ENCODE measurements at places on chromosomes 7 and 10.

- no peak for DNase-seq
Measured at GRCh38 chr10:50610368-50610767, 13.4 kb downstream of the SGMS1 start.

- DNase-seq, result no peak
Measured at GRCh38 chr7:116432527-116432916, 67.0 kb upstream of the CAV2 start.

GRCh38 chr10:131559450-131559911 lies 248.0 kb upstream of the TCERG1L start:
- DNase-seq, result no peak

GRCh38 chr7:15463801-15464666 lies 97.8 kb downstream of the AGMO start:
- DNase-seq, result no peak

DNA sequence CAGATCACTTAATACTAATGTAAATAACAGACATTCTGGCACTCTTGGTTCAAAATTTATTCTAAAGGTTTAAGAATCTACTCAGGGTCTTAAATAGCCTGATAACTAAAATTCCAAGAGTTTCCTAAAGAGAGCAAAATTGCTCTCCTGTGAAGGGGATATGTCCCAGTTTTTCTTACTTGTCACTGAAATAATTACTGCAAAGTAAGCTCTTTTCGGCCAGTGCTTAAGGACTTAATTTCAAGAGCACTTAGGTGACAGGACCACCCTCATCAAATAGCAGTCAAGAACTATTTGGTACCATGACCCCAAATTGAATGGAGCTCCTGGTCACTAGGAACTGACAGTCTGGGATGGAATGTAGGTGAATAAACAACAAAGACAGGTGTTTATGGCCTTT lies 1.8 kb upstream of the IMMP2L start:
- DNase-seq, result no peak

GRCh38 chr10:47107007-47107747 lies 192.8 kb upstream of the GDF10 start:
- DNase-seq, result no peak

GRCh38 chr7:121269798-121270197 lies 59.0 kb upstream of the WNT16 start:
- no peak for DNase-seq

DNA sequence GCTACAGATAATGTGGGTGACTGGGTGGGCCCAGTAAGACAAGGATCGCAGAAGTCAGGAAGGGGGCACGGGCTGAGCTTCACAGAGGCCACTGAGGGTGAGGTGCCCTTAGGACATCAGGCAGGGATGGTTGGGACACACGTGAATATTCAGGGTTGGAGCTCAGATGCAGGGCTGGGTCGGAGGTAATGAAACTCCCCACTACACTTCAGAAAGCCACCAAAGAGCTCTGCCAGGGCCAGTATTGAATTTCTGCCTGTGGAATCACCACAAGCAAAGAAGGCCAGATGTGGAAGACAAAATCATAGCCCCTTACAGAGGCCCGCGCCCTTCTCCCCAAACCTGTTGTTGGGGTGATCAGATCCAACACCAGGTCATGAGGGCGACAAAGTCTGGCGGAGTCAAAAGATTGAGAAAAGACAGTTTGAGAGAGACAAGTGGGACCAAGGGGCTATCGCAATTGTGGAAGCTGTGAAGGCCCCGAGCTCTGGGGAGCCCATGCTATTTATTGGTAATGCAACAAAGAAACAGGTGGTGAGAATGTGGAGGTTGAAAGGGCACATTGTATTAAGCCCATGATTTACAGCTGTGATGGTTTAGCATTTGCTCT lies 42.4 kb downstream of the STRA8 start:
- no peak for DNase-seq

- DNase-seq, result no peak
Measured at GRCh38 chr10:77390481-77390891, 247.1 kb downstream of the KCNMA1 start.

DNA sequence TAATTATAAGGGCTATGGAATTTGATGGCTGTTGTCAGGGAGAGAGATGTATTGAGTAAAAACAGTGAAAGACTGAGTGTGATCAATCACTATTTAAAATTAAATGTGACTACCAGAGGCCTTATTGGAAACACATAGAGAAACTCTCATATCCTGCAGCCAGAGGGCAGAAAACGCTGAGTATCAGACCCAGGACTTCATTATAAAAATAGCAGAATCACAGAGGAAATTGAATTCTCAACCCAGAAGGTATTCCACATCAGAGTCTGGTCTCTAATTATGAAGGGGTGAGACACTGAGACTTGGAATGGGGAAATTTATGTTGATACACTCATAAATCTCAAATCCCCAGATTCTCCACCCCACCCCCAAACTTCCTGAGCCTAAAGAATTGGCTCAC lies 69.5 kb upstream of the IL6 start:
- no peak for DNase-seq

DNA sequence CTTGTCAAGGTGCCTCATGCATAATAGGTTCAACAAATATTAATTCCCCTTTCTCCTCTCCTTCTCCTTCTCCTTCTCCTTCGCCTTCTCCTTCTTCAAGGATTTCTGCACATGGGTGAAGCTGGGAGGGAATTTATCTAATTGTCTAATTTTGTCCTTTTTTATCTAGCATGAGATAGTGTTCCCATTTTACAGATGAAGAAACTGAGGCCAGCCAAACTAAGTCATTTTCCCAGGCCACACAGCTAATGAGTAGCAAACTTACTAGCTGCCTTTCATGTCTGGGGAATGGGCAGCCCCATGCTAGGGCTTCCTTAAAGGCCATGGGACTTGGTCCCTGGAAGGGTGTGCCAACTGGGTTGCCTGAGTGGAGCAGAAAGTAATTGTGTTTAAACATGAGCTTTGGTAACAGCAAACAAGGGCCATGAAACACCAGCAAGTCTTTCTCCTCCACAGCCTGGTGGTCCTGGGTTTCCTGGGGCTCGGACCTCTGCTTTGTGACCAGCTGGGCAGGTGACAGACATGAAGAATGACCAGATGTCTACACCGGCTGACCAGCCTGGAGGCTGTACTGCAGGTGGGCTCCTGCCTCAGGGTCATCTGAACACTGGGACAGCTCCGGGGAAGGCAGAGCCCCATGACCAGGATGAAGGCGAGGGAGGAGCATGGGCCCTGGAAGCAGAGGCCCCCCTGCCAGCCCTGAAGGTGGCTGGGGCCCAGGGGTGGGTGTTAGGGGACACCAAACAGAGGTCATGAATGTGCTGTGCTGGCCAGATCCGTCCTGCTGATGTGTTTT lies 138.0 kb downstream of the PTPN20 start:
- no peak for DNase-seq

DNA sequence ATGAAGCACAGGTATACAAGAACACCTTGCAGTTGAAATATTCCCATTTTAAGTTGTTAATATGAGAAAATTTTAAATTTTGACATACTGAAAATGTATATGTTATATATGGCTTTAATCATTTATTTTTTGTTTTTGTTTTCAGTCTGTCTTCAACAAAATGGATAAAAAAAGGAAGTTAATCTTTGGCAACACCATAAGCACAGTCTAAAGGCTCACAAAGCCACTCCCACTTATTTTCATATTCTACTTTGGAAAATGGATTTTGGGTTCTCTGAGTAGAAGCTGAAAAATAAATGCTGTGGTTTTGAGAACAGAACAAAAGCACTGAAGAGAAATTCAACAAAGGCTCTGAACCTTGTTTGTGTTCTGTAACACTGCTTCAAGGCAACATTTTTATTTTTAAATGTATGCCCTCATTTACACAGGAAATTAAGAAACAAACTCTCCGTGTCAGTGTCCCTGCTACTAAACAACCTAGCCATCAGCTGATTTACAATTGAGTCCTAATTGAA lies 81.3 kb upstream of the LRRN3 start:
- no peak for DNase-seq

GRCh38 chr7:86202833-86203232 lies 440.9 kb upstream of the GRM3 start:
- no peak for DNase-seq

DNA sequence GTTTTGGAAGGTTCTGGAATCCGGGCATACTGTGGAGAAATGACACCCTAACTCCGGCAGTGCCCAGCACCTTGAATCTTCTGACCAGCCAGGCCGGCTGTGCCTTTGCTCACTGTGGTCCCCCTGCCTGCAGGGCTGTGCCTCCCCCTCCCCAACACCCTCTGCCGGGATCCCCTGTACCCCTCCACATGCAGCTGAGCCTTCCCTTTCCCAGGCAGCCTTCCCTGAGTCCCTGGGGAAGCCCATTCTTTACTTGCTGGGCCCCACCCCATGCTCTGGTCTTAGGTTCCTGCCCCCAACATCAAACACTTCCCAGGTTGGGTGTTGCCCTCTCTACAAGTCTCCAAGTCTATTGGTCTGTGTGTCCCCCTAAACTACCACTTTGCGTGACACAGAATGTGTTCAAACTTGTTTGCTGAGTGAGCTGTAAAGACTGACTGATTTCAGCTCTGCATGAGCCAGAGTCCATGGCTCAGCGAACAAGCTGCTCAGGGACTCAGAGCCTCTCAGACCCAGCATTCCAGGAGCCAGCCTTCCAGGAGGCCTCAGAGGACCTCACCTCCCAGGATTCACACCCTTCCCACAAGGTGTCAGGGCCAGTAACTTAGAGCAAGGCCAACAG lies 31.6 kb downstream of the CALML5 start:
- DNase-seq, result no peak

DNA sequence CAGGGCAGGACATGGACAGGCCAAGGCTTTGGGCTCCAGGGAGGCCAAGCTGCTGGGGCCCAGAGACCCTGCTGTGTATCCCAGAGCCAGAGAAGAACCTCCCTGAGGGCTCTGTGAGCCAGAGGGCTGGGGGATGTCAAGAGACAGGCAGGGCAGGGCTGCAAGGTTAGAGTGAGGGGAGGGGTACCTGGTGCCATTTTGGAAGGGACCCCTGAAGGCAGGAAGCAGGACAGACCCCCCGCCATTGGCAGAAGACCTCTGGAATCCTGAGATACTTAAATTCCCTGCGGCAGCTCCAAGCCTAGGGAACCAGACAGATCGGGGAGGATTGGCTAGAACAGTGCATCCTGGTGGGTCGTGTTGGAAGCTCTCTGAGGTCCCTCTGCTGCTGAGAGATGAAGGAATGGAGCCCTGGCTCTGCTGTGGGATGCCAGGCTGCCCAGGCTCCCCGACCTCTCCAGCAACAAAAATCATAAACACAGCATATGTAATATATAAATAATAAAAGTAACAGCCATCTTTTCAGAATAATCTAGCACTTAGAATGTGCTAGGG lies 75.0 kb downstream of the LHPP start:
- DNase-seq, result no peak

- DNase-seq, result no peak
Measured at GRCh38 chr10:77398558-77398957, 239.1 kb downstream of the KCNMA1 start.

- DNase-seq, result no peak
Measured at GRCh38 chr10:95201736-95202135, 7.7 kb downstream of the ACSM6 start.

GRCh38 chr10:38025283-38025682 lies 14.8 kb downstream of the ZNF33A start:
- DNase-seq, result no peak

DNA sequence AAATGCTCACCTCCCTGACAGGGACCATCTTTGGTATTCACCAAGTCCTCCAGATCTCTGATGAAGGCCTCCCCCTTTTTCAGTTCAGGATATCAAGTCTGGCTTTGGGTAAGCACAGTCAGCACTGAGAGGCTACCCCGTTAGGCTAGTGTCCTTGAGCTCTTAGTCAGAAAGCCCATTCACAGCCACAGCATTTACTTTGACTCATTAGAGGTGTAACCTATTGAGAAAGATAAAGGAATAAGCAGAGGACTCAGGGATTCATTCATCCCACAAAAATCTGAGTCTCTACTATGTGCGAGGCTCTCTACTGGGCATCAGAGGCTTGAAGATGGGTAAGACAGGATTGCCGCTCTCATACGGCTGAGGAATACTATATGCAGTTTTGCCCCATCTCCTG lies 14.0 kb upstream of the RAMP3 start:
- no peak for DNase-seq

DNA sequence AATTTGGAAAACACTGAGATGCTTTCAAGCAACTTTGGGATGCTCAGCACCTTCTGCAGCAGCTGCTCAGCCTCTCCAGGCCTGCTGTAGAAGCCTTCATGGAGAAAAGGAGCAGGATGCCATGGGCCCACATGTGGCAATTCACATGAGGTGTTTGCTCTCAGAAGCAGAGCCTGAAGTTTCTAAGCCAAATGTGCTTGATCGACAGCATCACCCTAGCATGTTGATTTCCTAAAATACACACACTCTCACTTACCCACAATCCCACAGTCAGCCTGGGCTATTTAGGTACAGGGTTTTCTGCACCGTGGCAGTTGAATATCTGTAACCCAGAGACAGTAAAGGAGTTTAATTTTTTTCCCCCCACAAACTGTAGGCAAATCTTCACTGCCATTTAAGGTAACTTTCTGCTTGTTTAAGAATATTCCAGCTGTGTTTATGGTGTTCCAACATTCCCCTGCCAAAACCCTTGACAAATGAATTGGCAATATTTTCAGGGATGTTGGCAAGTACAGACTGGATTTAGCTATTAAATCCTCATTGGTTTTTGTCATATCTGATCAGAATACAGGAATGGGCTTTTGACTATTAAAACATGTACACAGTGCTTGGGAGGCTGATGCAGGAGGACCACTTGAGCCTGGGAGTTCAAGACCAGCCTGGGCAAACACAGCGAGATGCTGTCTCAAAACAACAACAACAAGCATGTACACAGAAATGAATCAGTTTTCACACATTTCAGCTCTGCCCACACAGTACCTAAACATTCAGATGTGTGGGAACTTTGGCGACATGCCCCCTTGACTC lies 244.2 kb downstream of the CELF2 start:
- DNase-seq, result no peak

- no peak for DNase-seq
Measured at GRCh38 chr10:75435291-75435690, 3.9 kb downstream of the LRMDA start.

DNA sequence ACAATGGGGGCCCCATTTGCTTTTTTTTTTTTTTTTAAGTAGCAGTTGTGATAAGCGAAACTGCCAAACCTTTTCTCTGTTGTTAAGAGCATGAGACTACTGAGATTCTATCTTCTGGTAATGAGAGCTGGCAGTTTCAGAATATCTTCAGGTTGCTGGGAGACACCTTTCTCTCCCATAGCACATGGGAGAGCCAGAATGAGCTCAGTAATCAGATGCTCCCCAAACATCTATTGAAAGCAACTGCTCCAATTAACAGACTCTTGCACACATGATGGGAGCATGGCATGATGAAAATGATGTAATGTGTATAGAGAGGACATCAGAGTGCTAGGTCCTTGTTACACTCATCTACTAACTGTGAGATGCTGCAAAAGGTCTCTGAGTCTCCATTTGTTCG lies 18.8 kb downstream of the MYO3A start:
- DNase-seq, result no peak

DNA sequence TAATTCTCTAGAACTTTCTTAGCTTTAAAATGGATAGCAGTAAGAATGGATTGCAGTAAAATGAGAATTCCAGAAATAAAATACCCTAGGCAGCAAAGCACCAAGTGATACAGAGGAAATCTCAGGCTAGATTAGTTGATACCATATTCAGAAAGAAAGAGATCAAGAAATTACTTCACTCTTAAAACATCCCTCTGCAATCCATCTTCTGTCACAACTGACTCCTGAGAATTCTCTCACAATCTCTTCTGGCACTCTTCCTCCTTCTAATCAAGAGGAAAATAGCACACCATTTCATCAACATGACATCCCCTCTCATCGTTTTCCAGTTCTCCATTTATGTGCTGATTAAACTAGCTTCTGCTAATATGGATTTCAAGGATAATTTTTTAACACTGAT lies 42.2 kb upstream of the LAMB1 start:
- DNase-seq, result no peak

GRCh38 chr7:96740130-96740529 lies 30.5 kb upstream of the SEM1 start:
- no peak for DNase-seq
